ENCODE measurements at places on chromosomes 2 and 18.

DNA sequence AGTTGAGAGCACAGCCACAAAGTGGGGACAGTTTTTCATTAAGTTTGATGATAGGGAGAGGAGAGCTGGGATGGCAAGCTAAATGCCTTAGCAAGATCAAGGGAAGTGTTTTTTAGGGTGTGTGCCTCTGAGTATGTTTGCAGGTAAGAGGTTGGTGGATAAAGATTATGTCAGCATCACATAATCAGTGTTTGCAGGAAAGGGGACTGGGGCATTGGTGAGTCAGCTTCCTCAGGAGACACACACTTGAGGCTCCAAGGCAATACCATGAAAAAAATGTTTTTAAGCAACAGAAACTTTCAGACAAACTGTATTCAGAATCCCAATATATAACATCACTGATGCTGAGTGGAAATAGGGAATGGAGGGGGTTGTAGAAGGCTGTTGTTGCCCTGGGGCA lies 25.4 kb upstream of the DTNB start:
- peak; percentile 31 for DNase-seq

DNA sequence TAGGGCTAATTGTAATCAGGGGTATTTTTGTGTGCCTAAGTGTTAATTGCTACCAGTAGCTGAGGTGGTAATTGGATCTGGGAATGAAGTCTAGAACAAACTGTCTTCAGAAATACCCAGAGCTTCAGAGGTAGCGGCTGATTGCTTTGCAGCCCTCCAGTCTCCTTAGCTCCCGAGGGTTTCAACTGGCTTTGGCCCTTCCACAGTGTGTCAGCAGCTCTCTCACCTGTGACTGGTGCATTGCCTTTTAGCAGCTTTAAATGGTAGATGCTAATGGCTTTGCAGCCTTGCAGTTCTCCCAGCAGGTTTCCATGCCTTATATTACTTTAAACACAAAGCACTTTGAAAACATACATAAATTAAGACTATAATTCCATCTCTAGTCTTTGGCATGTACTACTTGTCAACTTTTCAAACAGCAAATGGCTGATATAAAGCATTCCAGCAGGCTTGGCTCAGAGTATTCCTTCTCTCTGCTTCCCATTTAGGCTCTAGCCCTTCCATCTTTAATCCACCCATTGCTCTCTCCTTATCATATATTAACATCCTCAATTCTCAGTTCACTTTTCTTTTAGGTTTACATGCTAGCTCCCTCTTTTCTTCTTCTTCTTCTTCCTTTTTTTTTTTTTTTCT lies 156.4 kb upstream of the GALNT13 start:
- DNase-seq = no peak

DNA sequence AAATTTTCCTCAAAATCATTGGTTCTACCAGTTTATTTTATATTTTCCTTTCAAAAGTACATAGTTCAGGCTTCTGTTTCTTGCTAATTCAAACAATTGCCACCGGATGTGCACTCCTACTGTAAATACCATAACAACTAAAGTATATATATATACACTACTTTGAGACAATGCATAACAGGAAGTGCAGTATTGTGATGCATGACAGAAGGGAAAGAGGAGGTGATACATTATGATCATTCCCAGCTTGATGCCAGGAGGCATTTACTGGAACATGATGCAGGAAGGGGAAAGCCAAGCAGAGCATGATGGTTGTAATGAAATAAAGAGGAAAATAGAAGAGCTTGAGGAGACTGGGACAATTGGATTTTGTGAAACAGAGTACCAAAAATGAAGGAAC lies 215.2 kb upstream of the NT5C1B start:
- no peak for DNase-seq

DNA sequence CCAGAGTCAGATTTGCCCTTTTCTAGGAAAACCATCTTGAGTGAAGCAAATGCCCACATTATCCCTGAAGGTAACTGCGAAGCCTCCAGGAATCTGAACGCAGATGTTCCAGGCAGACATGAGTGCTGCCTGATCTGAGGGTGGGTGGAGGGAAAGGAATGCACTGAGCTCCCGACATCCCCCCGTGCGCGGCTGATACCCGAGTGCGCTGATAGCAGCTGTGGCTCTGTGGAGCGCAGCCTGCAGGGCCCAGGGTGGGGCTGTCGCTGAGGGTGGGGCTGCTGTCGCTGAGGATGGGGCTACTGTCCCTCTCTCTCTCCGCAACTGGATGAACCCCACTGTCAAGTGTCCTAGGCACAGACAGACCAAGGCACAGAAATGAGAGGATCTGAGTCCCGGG lies 82.4 kb downstream of the GFPT1 start:
- DNase-seq = no peak

DNA sequence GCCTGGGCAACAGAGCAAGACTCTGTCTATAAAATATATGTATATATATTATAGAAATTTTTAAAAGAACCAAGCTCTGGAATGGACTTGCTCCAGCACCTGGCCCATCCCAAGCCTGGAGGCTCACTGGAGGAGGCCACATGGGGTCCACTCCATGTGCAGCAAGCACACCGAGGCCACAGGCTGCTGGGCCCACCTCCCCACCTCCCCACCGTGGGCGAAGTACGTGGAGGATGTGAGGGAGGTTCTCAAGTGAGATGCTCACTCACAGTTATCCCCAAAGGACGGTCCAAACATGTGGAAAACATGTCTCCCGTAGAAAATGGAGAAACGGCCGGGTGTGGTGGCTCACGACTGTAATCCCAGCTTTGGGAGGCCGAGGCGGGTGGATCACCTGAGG lies 13.9 kb upstream of the RAB17 start:
- DNase-seq = no peak

DNA sequence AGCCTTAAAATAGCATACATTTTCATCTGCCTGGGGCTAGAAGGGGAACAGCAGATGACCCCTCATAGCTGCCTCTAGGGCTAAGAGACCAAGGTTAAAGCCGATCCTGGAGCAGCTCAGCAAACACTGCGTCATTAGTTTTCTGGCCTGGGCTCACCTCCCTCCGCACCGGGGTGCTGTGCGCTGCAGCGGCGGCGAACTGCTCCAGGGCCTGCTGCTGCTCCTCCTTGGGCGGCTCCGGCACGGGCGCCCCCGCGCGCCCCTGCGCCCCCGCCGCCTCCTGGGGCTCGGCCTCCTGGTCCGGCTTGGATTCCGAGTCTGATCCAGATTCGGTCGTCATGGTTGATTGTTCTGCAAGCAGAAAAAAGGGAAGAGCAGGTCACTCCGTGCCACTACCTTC lies 55.0 kb downstream of the EPB41L3 start:
- DNase-seq = no peak

GRCh38 chr2:70779911-70780545 lies 10.4 kb downstream of the FIGLA start:
- DNase-seq = no peak

DNA sequence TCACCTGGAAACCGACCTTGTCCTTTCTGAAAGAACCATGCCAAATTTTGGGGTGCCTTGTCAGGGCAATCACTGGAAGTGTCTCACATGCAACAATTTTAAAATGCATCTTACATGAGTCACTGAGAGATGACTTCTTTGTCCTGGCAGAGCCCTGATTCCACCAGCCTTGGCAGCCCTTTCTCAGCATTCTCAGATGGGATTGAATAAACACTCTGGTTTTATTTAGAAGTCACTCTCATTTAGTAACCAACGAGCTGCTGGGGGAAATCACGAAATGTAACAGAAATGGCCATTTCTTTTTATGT lies 3.8 kb upstream of the ATP8B1 start:
- DNase-seq = no peak

DNA sequence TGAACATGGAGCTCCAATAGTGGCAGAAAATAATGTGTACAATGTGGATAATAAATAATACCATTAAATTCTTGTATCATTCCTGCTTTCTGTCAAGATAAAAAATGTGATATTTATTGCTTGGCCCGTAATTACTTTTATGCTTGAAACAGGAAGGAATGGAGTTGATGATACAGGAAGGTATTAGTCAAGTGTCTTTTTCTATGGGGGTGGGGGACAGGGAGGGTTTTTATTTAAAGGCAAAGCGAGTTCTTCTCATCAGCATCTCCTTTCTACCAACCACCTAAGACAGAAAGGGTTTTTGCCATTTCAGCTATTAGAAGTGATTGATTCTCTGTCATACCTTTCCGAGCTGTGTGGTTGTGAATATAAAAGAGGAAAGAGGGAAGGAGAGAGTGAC lies 135.3 kb downstream of the DCC start:
- DNase-seq = no peak

DNA sequence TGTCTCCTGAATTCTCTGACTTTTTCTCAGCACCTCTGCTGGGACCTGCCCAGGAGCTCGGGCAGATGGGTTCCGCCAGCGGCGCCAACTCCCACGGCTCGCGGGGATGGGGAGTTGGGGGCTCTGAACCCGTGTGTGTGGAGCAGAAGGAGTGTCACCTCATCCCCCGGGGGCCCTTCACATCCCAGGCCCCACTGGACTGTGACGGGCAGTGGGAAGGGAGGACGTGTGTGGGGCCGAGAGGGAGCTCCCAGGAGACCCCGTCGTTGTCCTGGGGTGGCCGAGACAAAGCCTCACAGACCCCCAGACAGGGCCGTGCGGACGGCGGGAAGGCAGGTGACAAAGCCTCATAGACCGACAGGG lies 130.0 kb upstream of the CTDP1 start:
- DNase-seq = no peak

DNA sequence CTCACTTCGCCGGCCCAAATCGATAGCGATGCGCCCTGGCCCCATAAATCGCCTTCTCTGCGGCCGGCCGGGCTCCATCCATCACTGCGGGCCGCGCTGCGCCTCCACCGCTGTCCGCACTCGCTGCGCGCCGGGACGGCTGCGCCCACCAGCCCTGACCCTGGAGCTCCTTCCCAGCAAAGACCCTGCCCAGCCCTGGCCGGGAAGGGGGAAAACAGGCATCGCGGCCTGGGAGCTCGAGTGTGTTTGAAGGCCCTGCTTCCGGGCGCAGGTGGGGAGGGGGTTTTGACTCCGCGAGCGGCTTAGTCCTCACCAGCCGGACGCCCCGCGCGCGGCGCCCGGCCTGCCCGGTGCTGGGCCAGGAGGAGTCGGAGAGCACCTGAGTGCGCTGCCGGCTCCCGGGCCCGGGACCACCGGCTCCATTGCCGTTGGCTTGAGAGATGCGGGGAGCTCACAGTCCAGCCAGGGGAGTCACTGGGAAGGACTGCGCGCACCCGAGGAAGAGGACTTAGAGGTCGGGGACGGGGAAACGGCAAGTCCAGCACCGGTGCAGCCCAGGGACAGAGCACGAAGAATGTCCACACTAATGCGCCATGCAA lies 1.1 kb downstream of the PAX8 start:
- no peak for DNase-seq

- no peak for DNase-seq
Measured at GRCh38 chr2:189500456-189501160, 59.3 kb downstream of the WDR75 start.

DNA sequence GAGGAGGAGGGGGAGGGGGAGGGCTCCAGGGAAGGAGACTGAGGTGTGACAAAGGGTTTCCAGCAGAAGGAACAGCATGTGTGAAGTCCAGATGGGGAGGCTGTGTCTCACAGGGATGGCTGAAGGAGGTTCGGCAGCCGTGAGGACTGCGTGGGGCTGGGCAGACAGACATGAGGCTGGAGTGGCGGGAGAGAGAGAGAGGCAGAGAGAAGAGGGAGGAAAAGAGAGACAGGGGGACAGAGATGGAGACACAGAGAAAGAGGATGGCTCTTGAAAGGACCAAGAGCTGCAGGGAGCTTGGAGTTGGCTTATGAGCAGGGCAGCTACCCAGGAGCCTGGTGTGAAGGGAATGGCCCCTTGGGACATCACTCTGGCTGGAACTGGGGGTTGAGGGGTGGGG lies 138.9 kb upstream of the ASB18 start:
- DNase-seq = no peak

- DNase-seq = no peak
Measured at GRCh38 chr2:143254110-143254509, 124.9 kb downstream of the ARHGAP15 start.

DNA sequence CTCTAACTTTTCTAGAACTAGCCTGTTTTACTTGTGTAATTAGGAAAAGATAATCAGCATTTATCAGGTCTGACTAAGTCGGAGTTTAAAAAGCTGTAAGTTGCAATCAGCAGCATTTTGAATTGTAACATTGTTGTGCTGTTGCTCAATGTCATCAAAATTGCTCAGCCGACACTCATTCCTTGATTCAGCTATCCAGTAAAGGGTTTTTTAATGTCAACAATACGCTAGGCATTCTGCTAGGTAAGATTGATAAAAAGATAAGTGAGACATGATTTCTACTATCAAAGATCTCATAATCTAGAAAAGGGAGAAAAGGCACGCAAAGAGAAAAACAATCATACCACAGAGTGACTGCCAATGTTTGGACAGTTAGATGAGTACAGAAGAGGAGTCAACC lies 327.1 kb upstream of the CDH2 start:
- DNase-seq = no peak

GRCh38 chr18:26989842-26990241 lies 124.3 kb upstream of the AQP4 start:
- no peak for DNase-seq

DNA sequence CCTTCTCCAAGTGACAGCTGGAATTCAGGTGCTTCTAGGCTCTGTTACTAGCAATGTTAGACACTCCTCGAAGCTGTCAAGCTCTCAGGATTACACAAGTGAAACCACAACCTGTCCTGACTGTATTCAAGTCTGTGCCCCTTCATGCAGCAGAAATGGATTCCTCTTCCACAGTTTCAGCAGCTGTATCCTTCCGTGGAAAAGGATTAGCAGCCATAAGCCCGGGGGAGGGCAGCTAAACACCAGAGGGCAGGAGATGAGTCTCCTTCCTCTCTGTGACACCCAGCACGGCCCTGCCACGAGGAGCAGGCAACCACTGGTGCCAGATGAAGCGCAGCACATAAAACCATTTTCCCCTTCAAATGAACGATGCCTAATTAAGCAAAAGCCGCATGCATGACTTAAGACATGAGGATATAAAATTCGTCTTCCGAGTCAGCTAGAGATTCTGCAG lies 1.2 kb downstream of the ST3GAL5 start:
- DNase-seq = peak; percentile 25

DNA sequence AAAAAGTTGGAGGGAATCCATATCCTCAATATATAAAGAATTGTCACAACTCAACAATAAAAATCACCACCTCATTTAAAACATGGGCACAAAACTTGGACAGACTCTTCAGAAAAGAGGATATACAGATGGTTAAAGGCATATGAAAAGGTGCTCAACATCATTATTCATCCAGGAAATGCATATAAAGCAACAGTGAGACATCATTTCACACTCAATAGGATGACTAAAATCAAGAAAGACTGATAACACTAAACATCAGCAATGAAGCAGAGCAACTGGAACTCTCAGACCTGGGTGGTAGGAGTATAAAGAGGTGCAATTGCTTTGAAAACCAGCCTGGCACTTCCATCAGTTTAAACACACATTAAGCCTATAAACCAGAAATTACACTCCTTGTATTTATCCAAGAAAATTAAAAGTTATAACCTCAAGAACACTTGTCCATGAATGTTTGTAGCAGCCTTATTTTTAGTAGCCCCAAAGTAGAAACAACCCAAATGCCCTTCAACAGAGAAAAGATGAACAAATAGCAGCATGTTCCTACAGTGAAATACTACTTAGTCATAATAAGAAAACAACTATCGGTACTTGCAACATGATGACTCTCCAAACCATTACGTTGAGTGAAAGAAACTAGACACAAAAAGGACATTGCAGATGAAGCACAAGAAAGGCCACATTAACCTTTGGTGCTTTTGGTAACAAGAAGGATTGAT lies 79.1 kb upstream of the TANC1 start:
- DNase-seq = no peak
